COLO829 (cell line): ENCODE measurements at places on chromosomes 7 and 10.

DNA sequence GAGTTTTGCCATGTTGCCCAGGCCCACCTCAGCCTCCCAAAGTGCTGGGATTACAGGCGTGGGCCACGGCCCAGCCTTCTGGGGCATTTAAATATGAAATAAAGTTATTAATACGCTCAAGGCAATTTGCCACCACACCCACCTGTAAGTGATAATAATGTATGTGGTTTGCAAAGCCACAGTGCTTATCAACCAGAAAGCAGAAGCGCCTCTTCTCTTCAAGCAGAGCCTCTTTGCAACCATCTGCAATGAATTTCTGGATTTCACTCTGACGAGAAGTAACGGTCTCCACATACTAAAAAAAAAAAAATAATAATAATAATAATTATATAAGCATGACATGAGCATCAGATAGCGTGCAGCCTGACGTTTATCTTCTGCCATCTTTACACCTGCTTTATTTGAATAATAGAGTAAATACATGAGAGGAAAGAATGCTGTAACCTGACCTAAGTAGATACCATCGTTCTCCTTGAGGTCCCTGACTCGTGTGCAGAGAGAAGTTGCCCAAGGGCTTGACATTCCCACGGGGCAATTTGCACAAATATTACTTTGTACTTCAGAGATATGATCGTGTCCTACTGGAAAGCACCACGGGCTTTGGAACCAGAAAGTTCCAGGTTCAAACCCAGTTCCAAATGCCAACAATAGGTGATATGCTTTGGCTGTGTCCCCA lies 34.0 kb downstream of the BRI3 start:
- no peak for DNase-seq

- DNase-seq, result no peak
These were observed 154.8 kb downstream of the GRK5 start for GRCh38 chr10:119362122-119362521.

DNA sequence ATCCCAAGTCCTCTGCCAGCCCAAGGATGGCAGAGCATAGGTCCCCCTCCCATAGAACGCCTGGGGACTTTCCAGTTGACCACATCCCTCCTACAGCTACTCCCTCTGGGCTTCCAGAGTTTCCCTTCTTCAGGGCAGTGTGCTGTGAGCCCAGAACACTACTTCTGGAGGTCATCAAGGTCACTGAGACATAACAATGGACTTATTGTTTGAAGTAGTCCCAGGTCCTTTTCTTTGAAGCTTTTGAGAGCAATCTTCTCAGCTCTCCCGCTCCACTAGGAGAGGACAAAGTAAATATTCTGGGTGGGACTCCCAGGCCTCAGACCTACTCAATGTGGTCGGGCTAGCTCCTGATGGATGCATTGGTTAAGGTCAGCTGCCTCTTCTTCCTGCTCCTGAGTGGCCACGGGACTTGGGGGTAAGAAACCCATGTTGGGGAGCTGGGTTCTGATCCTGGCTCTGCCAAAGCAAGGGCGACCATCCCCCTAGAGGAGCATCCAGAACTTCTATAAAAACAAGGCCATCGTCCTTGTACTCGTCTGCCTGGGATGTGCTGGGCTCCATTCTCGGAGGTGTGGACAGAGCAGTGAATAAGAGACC lies 83.5 kb upstream of the DDC start:
- DNase-seq, result peak; percentile 50

DNA sequence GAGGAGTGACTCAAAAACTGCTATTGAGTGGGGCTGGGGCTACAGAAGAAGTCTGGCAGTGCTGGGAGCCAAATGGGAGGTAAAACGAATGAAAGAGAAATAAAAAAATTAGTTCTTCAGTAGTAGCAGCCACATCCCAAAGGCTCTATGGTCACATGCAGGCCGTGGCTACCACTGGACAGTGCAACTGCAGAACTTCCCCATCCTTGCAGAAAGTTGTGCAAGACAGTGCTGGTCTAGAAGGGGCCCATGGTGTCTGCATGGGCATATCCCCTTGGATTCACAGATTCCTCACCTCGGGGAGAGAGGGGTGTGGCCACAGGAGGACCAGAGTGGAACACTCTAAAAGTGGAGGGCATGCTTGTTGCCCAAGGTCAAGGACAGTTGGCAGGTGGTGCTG lies 47.6 kb downstream of the RPS24 start:
- no peak for DNase-seq

GRCh38 chr10:114930320-114930719 lies 7.7 kb upstream of the TRUB1 start:
- no peak for DNase-seq

GRCh38 chr7:30136743-30137485 lies 2.1 kb downstream of the MTURN start:
- DNase-seq, result no peak

GRCh38 chr7:17671956-17672355 lies 268.3 kb downstream of the SNX13 start:
- DNase-seq, result no peak

- no peak for DNase-seq
These were observed 242.1 kb upstream of the PPP1R3A start for GRCh38 chr7:114160925-114161324.

- peak; percentile 66 for DNase-seq
These were observed 37.5 kb downstream of the NET1 start for GRCh38 chr10:5449823-5450222.

GRCh38 chr10:17209302-17209701 lies 7.8 kb upstream of the TRDMT1 start:
- DNase-seq, result no peak

DNA sequence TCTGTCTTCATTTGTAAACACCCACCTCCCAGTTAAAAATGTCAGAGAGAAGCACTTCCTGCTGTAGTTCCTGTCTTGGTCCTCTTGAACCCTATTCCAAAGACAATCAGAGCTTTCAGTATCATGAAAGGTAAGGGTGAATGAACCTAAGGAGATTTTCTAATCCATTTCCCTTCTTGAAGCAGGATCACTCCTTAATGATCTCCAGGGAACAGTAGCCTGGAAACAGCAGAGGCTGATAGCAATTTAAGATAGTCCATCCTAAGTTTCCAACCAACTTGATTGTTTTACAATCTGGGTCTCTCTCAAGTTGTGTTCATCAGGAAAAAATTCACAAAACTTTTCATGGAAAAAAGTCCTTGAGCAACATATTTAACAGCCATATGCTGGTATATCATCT lies 273.6 kb downstream of the NEBL start:
- no peak for DNase-seq

DNA sequence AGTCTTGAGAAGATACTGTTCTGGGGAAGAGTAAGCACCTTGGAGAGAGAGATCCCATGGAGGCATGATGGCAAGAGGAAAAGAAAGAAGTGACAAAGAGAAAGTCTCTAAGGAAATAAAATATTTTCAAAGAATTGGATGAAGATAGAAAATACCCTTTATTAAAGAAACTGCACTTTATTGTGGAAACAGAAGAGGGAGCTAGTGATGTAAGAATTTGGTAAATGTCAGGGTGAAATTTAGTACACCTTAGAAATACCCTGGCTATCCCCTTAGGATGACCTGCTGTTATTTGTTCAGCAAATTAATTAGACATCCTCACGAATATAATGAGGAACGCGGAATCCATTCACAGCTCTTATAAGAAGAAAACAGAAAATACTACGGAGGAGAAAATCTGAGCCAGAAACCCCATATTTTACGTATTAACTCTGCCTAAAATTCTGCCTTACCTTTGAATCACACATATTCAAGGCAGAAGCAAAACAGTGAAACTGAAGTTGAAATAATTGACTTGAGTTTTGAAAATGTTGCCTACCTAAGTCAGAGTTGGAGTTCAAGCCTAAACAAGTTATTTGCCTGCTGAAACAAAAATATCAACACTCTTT lies 90.7 kb downstream of the TFPI2 start:
- DNase-seq, result peak; percentile 51

GRCh38 chr7:100247152-100247757 lies 27.5 kb downstream of the PVRIG start:
- DNase-seq, result no peak

- DNase-seq, result no peak
These were observed 122.6 kb downstream of the POU6F2 start for GRCh38 chr7:39100270-39100669.

- no peak for DNase-seq
These were observed 50.5 kb downstream of the PRF1 start for GRCh38 chr10:70551971-70552422.

DNA sequence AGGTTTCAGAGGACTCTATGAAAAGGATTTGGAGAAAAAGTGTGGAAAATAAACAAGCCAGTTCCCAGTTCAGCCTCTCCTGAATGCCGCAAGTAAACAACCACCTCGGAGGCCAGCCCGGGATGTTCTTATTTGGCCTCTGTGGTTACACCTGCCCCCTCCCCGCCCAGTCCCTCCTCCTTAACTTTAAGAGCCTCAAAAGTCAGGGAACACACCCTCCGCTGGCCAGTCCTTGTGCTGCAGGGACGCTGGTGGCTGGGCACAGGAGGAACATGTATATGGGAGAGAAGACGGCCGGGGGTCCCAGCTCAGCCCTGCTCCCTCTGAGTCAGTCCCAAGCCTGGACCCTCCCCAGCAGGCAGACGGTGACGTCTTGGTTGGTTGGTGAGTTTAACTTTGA lies 6.1 kb downstream of the CHST3 start:
- no peak for DNase-seq

GRCh38 chr7:152541892-152542291 lies 106.1 kb upstream of the KMT2C start:
- no peak for DNase-seq
